ENCODE measurements at places on chromosomes 1 and 21.

DNA sequence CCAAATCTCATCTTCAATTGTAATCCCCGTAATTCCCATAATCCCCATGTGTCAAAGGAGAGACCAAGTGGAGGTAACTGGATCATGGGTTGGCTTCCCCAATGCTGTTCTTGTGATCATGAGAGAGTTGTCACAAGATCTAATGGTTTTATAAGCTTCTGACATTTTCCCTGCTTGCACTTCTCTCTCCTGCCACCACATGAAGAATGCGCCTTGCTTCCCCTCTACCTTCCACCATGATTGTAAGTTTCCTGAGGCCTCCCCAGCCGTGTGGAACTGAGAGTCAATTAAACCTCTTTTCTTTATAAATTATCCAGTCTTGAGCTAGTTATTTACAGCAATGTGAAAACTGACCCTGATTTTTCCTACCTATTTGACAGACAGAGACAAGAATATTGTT lies 162.5 kb upstream of the SYT6 start:
- DNase-seq: no peak

GRCh38 chr21:39048574-39048973 lies 134.7 kb downstream of the PSMG1 start:
- no peak for DNase-seq

DNA sequence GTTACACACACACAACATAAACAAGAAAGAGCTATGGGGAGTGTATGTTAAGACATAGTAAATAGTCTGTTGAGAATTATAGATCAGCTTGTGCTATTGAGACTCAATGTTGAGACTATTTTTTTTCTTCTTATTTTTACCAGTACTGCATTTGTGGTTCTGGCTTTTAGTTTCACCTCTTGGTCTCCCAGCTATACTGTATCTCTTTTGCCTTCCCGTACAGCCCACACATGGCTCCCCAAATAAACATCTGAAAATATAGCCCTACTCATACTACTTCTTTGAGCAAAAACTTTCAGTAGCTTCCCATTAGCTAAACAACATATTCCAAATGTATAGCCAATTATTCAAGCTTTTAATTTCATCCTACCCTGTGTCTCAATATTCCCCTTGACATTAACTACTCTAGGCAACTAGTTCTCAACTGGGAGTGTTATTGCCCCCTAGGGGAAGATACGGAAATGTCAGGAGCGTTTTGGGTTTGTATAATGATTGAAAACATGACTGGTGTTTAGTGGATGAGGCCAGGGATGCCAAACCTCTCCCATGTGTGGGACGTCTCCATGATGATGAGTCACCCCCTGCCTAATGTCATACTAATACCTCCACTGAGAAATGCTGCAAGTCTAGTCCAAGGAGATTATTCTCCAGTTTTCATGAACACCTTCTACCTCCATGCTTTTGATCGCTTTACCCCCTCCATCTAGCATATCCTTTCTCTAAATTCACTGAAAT lies 6.8 kb downstream of the RPE65 start:
- no peak for DNase-seq

GRCh38 chr1:206002160-206002559 lies 1.0 kb downstream of the RAB7B start:
- DNase-seq: no peak

DNA sequence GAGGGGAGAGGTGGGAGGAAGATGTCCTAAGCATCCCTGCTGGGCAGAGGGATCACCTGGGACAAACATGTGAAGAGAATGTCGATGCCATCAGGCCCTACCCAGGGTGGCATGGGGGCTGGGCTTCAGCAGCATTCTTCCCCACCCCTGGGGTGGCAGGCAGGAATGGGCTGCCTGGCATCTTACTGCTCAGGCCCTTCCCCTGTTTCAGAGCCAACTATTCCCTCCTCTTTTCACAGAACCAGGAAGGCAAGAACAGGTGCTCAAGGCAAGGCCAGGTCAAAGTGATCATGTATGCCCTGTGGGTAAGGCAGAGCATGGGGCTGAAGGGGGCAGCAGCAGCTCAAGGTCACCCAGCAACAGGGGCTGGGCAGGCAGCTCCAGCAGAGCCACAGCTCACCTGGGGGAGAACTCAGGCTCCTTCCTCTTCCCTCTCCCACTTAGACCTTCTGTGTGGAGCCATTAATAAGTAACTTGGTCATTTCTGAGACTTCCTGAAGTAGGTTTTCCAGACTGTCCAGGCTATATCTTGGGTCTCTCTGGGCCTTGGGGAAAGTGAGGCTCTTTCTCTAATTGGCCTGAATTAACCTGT lies 56.4 kb downstream of the ELK4 start:
- no peak for DNase-seq

GRCh38 chr1:53682881-53683280 lies 56.1 kb downstream of the GLIS1 start:
- DNase-seq: no peak

DNA sequence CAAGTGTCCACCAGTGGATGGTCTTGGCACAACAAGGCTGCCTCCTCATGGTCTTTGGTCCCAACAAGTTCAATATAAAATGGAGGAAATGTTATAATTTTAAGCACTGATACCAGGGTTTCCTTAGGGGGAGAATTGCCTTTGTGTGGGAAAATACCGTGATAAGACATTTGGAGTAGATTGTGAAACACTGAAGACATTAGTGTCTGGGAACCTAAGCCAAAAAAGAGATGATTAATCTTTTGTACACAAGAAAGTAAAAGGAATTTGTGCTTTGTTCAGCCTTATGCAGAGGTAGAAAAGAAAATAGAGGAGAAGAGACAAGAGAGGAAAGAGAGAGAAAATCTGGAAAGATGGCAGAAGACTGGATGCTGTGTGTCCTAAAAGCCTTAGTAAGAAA lies 36.1 kb downstream of the ST6GALNAC3 start:
- no peak for DNase-seq
